Colonic mucosa (tissue), 4 donors: ENCODE measurements at places on chromosomes 6 and 20. TPM values are rescaled to one million over a fixed set of nuclear protein-coding genes. Genes with fewer than 3 reads are reported as not detected.

Gene CNBD2
- total RNA-seq = 3.3 TPM

DNA sequence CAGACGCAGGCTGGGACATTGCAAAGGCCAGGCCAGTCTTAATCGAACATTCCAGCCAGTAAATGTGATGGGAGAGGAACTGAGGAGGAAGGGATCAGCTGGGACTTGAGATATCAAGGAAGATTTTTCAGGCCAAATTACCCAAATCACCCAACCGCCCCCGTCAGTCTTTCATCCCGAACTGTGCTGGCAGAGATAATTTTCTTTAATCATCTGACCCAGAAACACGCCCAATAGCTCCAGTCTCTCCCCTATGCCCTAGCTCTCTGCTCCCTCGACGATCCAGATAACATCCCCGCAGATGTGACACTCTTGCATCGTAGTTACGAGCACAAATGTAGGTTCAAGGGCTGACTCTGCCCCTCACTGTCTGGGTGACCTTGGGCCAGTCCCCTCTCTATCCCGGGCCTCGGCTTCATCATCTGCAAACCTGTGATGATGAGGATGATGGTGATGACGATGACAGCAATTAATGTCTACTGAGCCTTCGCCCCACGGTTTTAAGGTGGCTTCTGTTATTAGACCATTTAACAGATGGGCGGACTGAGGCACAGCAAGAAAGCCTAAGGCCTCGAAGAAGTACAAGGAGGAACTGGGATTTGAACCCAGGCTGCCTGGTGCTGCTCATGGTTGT, 118.6 kb downstream of the PREX1 start:
- DNase-seq = no peak

- no peak for DNase-seq
Measured at GRCh38 chr6:87682310-87682709, 19.7 kb downstream of the AKIRIN2 start.

- no peak for DNase-seq
Measured at GRCh38 chr20:56443654-56444540, 24.5 kb upstream of the RTF2 start.
